ENCODE measurements at places on chromosomes 1 and 21.

DNA sequence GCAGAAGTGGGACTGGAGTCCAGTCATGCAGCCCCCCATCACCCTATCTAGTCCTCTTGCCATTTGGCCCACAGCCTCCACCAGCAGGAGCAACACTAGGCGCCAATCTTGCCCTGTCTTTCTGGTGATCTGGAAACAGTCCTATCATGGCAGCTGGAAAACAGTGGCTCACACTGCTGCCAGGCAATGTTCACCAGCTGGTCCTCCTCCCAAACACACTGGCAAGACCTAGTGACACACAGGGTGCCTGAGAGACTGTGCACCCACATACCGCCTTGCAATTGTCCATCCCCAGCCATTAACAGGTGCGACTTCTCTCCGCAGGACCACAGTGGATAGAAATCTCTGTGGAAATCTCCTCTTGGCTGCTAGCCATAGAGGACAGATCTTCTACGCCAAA, 105.5 kb downstream of the HIVEP3 start:
- DNase-seq, result no peak

DNA sequence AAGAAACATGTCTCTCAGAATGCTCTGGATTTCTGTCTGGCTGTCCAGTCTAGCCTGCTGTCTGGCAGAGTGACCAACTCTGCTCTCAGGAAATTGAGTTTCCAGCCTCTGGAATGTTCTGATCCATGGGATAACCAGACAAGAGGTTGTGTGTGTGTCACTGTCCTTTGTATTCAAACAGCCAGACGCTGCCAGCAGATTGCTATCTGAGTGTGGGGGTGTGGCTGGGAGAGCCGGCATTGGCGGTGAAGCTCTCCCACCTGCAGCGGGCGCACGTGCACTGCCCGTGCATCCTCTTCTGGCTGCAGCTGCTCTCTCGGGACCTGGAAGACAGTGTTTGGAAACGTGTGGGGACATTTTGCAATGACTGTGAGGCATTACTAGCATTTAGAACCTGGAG, 26.1 kb downstream of the PKP1 start:
- DNase-seq, result peak; percentile 36

- DNase-seq, result no peak
These were observed 141.7 kb downstream of the DENND1B start for GRCh38 chr1:197633447-197634078.

DNA sequence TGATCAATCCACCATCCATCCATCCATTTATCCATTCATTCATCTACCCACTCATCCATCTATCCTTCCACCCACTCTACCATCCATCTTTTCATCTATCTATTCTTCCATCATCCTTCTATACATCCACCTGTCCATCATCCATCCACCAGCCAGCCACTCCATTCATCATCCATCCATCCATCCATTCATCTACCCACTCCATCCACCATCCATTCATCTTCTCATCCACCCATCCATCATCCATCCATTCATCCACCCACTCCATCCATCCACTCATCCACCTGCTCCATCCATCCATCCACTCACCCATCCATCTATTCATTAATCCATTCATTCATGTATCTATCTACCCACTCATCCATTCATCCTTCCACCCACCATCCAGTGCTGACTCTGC, 127.9 kb upstream of the TMPRSS2 start:
- DNase-seq, result no peak

- DNase-seq, result no peak
These were observed 2.5 kb upstream of the DUSP23 start for GRCh38 chr1:159778266-159778665.

- no peak for DNase-seq
These were observed 1596.9 kb downstream of the PLA2G4A start for GRCh38 chr1:188425687-188426086.

GRCh38 chr21:26281506-26281905, 110.9 kb upstream of the APP start:
- DNase-seq, result no peak

GRCh38 chr21:43953021-43953420, 59.1 kb upstream of the TRAPPC10 start:
- no peak for DNase-seq

GRCh38 chr1:75237316-75237715, 103.1 kb downstream of the LHX8 start:
- DNase-seq, result no peak

DNA sequence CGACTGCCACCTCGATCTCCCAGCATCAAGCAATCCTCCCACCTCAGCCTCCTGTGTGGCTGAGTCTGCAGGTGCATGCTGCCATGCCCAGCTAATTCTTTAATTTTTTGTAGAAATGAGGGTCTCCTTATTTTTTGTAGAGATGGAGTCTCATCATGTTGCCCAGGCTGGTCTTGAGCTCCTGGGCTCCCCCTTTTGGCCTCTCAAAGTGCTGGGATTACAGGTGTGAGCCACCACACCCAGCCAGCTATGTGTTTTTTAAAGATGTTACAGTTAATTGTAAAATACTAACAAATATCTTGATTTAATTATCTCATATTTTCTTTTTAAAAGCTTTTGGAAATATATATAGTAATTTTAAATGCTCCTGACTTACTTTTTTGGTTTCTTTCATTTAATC, 181.3 kb upstream of the DMRTA2 start:
- no peak for DNase-seq

GRCh38 chr1:6859415-6860343, 74.4 kb downstream of the CAMTA1 start:
- no peak for DNase-seq

DNA sequence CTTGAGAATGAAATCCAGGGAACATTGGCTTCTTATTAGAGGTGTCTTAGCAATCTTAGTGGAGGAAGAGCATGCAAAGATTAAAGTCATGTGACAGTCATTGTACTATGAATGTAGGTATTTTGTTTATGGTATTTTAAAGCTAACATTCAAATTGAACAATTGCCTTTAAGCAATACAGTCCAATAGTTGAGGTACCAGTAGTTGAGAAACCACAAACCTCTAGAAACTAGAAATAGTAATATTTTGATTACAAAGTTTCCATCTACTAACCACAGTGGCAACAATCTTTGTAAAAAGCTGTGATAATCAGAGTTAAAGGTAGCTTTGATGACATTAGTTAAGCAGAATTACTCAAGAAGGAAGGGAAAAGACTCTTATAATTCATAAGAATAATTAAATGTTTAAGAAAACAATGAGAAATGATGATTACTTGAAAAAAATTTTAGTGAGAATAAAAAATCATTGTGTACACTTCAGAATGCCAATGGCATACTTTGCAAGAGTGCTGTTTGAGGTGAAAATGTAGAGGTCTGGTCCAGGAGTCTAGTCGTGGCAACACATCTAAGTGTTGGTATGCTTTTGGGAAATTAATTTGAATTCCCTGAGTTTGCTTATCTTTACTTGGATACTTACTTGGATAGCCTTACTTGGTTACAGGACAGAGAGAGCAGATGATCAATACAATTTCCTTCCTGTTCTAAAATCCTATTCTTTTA, 104.9 kb upstream of the PTGFR start:
- DNase-seq, result no peak

GRCh38 chr21:37886120-37886519, 30.1 kb downstream of the KCNJ6 start:
- DNase-seq, result no peak

GRCh38 chr1:101407505-101408211, 170.8 kb downstream of the S1PR1 start:
- no peak for DNase-seq

DNA sequence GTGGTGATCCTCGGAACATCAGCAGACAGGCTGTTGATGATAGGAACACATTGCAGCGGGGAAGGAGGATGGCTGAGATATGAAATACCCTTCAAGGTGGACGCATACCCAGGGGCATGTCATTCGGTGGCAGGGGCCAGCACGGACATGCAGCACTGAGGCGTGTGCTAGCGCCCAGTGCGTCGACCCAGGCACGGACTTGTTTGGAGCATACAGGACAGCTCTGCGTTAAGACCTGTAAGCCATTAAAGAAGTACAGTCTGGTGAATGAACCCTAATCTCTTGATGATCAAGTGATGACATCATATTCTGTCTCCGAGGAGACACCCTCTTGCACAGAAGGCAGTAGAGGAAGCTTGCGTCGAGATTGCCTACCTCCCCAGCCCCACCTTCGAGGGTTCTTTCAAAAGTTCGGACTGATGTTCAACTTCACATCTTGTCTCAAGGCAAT, 63.6 kb upstream of the KIF26B start:
- no peak for DNase-seq

- no peak for DNase-seq
These were observed 27.6 kb downstream of the GPR88 start for GRCh38 chr1:100565533-100565932.

- peak; percentile 28 for DNase-seq
These were observed 30.3 kb upstream of the CBR3 start for GRCh38 chr21:36104317-36105300.

GRCh38 chr1:43512681-43513080, 18.0 kb upstream of the PTPRF start:
- no peak for DNase-seq

DNA sequence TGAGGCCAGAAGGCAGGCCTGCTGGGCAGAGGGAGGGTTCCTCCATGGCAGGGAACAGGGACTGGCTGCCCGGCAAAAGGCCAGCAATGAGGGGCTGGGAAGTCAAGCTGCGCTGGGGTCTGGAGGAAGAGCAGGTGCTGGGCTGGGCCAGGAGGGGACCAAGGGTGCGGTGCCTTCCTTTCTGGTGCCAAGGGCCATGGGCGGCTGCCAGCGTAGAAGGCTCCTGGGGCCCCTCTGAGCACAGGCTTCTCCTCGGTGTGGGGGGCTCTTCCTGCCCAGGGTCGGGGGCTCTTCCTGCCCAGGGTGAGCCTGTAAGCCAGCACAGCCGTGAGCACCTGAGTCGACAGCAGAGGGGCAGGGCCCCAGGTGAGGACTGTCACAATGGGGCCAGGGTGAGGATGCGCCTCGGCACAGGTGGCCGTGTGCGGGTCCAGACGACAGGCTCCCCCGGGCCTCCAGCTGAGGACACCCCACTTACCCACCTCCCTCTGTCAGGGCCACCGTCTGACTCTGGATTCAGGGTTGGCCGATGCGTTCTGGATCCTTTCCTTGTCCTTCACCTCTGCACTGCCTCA, 10.7 kb upstream of the DNMT3L start:
- DNase-seq, result no peak

DNA sequence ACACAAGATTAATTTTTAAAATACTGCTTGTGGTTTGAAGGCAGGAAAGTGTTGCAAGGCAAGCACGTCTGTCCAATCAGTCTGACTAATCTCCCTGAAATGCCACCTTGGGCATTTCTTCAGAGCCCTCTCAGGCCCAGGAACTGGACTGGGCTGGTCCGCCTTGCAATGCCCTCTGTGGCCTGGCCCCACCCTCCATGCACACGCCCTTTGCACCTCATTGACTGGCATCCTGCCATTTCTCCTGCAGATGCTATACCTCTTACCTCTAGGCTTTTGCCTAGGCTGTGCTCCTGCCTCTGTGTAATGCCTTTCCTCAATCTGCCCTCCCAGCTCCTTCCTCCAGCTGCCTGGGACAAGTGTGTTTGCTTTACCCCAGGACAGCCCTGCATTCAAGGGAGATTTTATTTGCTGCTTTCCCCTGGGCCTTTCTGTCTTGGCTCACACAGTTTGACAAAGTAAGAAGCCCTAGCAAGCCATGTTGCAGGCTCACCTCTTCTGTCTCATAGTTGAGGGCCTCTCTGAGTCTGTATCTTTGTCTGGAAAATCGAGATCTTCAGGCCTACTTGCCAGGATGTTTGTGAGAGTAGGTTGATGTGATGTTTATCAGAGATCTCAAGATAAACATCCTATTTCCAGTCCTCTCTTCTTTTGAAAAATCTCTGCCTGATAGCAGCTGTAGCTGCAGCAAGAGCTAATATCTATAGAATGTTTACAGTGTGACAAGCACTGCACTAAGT, 149.2 kb upstream of the JUN start:
- DNase-seq, result peak; percentile 9

- DNase-seq, result no peak
These were observed 233.9 kb downstream of the PTPRU start for GRCh38 chr1:29470087-29470787.

GRCh38 chr1:87170931-87171598, 157.6 kb upstream of the LMO4 start:
- no peak for DNase-seq

DNA sequence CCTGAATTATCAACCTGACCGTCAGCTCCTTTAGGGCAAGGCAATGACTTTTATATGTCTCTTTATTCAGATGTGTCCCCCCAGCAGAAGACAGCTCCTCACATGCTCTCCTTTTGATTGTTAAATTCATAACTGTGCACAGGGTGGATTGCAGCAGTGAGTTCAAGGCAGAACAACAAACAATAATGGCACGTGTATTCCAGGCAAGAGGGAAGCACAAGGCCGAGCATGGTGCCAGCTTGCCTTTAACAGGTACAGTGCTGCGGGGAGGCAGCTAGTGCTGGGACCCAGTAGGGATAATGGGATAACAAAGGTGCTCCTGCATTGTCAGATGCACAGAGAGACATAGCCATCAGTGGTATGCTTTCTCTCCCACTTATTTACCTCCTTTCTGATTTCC, 248.4 kb downstream of the RHOU start:
- DNase-seq, result no peak

- no peak for DNase-seq
These were observed 39.8 kb upstream of the RAB4A start for GRCh38 chr1:229230893-229231753.

- no peak for DNase-seq
These were observed 148.7 kb downstream of the FCRL5 start for GRCh38 chr1:157403608-157404007.

GRCh38 chr1:31788825-31789256, 24.7 kb upstream of the ADGRB2 start:
- DNase-seq, result no peak

DNA sequence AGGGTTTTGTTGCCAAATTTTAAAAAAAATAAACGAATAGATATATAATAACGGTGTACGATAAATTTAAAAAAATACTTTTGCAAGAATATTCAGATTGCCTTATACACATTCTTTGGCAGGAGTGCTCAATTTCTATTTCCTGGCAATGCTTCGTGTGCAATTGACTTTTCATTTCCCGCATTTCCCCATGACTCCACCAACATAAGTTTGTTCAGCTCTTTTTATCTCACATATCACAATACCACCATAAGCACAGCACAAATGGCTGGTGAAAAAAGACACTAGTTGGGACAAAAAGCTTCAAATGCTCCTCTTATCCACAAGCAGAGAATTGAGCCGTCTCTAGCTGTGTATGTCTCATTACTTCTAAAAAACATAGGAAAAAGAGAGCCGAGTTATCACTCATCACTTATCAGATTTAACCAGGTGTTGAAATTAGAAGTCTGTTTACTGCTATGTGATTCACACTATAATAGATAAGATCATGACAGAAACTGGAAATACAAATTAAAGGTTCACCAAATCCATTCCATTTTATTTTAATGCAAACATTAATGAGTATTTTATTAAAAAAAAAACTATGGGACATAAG, 28.9 kb upstream of the RGS1 start:
- no peak for DNase-seq

GRCh38 chr1:173330149-173330951, 123.2 kb upstream of the TNFSF4 start:
- no peak for DNase-seq

- no peak for DNase-seq
These were observed 37.0 kb upstream of the CAMK1G start for GRCh38 chr1:209546390-209547085.

GRCh38 chr21:45200031-45200430, 87.7 kb downstream of the POFUT2 start:
- no peak for DNase-seq

- no peak for DNase-seq
These were observed 99.0 kb upstream of the WLS start for GRCh38 chr1:68331117-68331865.

All from erythroblast (primary cell).